ENCODE measurements at places on chromosomes 12 and 14. TPM values are rescaled to one million over a fixed set of nuclear protein-coding genes. Genes with fewer than 3 reads are reported as not detected.

The KLHL33 gene
- total RNA-seq, result 0.60 TPM

The RASSF8 gene
- 48.7 TPM for total RNA-seq

The RPL36AL gene
- total RNA-seq, result 356 TPM

The MGST1 gene
- total RNA-seq, result 37.1 TPM

The KCNMB4 gene
- total RNA-seq, result 0.16 TPM

The TMCC3 gene
- 0.47 TPM for total RNA-seq

The SLCO1B3 gene
- not detected for total RNA-seq

The GPR162 gene
- total RNA-seq, result 5.8 TPM

The SERPINA12 gene
- total RNA-seq, result not detected

The DNAI7 gene
- 0.16 TPM for total RNA-seq

The GDF11 gene
- total RNA-seq, result 4.5 TPM

The STAB2 gene
- total RNA-seq, result not detected

The EIF2S3B gene
- total RNA-seq, result 0.34 TPM

The GUCY2C gene
- not detected for total RNA-seq

The LRRC10 gene
- total RNA-seq, result not detected

The GLT1D1 gene
- total RNA-seq, result 0.09 TPM

The RNASE9 gene
- total RNA-seq, result not detected

The TBC1D30 gene
- 0.43 TPM for total RNA-seq

All from bronchial smooth muscle cell (primary cell).